Stimulated activated CD4-positive, alpha-beta T cell treated with anti-CD3 and anti-CD28 coated beads, Interleukin-2, amount 100 ng/mL, for 24 hours (primary cell): ENCODE measurements at places on chromosomes 3 and 15.

DNA sequence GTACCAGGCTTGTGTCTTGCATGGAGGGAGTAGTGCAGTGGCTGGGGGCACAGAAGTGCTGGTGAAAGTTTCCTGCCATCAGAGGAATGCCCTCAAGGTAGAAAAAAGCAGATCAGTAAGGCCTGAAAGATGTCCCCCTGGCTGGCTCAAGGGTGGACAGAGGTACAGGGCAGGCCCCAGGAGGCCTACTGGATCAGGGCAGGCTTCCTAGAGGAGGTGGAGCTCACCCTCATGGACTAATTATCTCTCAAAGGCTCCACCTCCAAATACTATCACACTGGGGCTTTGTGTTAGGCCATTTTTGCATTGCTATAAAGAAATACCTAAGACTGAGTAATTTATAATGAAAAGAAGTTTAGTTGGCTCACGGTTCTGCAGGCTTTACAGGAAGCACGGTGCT is 7.8 kb downstream of the SPSB4 start:
- no peak for DNase-seq

DNA sequence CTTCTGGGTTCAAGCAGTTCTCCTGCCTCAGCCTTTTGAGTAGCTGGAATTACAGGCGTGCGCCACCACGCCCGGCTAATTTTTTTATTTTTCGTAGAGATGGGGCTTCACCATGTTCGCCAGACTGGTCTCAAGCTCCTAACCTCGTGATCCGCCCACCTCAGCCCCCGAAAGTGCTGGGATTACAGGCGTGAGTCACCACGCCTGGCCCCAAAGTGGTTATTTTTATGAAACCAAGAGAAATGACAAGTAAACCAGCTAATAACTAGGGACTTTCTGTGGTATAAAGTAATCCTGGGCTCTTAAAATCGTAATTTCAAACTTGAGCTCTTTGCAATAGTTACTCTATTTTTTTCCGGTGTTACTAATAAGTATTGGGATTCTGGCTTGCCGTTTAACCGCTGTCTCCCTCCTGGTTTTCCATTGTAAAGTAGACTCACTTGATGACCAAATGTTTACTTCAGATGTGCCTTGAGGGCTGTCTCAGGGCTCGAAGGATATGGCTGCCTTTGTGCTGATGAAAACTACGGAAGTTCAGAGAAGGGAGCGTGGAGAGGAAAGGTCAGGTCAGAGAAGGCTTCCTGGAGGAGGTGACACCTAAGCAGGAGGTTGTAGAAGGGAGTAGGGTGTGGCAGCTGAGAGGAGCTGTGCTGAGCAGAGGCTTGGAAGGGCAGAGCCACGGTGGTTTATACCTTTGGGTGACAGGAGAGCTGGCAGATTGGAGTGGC is 4.2 kb downstream of the ZSCAN2 start:
- peak; percentile 63 for DNase-seq

DNA sequence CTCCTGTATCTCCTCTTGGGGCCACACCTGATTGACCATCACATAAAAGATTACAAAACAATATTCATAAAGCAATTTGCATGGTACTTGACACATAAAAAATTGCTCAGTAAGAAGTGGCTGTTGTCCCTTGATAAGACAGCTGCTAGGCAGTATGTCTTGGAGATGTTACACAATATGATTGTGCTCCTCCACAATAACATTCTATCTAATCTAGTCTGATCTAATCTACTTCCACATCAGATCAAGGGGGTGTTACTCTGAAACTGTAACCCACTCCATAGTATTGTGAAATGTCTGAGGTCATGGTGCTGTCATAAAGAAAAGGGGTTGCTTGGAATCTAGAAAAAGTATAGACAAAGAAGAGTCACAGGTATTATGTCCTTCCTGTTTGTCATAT is 23.4 kb upstream of the AQP9 start:
- no peak for DNase-seq

GRCh38 chr3:131217296-131217741 is 164.3 kb upstream of the NUDT16 start:
- no peak for DNase-seq

- DNase-seq = no peak
These were observed at the start of gene FGF7 for GRCh38 chr15:49423021-49423420. Gene FGF7, plus strand, starts transcription at chr15:49423242. Its CDS starts 1,056 bp downstream, at chr15:49424298.

DNA sequence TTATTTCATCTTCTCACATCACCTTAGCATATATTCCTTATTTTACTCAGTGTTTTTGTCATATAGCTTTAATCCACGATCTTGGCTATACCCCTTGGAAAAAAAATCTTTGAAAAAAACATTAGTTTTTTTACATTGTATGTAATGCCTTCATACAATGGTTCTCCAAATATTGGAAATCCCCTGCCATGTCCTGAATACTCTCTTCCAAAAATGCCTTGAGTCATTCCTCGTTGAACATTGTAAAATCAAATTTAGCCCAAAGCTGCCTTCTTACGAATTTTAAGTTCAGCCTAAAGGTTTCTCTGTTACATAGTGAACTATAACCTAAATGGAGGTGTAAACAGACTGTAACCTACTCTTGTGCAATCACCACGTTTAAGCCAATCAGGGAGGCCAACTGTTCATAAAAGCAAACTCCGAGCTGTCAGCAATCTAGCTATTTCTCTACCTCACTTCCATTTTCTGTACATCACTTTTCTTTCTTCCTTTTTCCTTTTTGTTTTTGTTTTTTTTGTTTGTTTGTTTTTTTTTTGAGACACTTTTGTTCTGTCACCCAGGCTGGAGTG is 140.1 kb downstream of the ANXA2 start:
- no peak for DNase-seq

DNA sequence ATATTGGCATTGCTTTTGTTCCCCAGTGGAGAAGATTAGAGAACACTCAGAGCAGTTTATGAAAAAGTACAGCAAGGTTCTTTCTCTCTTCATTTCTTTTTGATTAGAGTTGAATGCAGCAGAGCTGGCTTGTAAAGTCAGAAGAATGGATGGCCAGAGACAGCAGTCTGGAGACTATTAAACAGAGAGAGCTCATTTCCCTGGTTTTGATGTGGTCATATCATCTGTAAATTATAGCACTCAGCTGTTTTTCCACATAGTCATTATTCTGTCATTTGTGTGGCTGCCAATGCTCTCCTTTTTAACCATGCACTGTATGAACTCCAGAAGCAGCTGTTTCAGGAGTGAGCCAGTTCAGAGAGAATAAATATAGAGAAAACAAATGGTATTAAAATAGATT is 177.4 kb upstream of the CRBN start:
- no peak for DNase-seq

DNA sequence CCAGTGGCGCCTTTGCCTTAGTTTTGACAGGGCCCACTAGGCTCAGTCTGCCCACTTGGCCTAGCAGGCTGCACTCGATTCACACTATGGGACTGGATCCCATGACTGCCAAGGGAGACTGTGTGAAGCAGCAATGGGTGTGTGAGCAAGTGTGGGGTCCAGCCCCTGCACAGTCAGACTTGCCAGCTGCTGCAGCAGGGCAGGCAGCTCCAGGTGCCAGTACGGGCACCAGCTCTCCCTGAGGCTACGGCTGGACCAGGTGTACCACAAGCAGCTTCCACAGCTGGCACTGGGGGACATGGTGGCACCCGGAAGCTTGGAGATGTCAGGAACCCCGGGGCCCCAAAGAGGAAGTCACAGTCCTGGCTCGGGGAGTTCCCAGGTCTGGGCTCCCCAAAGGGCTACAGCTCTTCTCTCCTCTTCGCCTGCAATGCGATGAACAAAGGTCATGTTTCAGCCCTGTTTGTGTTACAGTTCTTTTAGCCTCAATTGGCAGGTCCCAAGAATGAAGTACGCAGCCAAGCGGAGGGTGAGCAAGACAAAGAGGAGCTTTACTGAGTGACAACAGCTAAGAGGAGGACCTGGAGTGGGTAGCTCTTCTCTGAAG is 67.1 kb downstream of the PIK3CB start:
- DNase-seq = no peak

- DNase-seq = no peak
These were observed 206.8 kb downstream of the CD47 start for GRCh38 chr3:107884028-107884427.

DNA sequence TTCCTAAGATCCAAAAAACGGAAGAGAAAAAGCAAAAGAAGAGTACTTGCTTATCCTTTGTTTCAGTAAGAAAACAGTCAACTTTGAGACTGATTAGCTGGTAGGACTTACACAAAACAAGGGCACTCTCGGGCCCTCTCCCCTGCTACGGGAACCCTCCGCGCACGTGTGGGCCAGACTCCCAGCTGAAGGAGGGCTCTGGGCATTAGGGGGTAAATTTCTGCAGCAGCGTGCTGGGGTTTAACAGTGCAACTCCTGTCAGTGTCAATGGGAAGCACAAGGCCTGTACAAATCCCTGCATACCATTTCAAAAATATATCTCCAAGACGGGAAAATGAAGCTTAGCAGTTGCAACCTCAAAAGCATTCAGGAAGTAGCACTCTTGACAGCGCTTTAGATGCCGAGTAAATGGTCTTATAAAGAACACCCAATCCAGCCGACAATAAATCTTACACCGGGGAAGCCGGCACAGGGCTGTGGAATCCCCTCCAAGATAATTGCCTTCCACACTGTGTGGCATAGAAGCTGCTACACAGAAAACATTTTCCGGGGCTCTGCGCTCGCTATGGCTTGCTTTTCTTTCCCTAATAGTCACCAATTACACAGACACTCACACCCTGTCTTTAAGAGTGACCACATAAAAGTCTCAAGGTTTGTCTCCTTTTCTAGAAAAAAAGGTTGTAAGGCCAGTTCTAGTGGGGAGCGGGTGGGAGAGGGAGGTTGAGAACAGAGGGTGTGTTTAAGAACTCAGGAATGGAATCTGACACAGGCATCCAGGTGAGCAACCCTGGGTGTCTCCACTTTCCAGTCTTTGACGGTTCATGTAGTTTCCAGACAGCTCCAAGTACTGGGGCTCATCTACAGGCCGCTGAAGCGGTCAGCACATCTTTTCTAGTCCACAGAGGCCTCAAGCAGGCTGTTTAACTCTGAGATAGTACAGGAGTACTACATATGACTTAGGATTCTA is 512.7 kb downstream of the FOXP1 start:
- no peak for DNase-seq

DNA sequence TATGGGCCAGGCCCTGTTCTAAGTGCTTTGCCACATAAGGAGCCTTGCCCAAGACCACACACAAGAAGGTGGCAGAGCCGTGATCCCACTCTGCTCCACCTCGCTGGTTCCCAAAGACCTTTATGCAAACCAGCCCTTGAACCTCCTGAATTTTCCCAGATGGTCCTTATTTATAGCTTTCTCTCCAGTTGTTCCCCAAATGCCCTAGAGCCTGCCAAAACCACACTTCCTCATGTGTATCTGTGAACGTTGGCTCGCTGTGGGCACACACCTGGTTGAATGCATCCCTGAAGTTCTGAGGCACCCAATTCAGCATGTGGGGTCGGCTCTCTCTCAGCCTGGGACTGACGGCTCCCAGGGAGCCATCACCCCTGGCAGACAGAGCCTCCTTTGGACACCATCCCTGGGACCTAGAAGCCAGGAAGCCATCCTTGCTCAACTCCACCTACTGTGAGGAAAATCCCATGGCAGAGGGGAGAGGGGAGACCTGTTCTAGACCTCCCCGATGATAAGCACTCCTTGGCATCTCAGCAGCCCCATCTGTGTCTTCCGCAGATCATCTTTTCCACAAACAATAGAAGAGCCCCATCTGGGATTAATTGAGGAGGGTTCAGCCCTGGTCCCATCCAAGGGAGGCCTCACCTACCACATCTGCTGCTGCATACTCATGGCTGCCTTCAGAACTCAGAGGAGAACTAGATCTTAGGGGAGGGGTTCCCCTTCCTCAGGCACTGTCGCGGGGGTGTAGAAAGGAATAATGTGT is 42.3 kb upstream of the LIMD1 start:
- DNase-seq = no peak

- DNase-seq = no peak
These were observed 12.1 kb downstream of the TMOD3 start for GRCh38 chr15:51841406-51842040.
